Skin of body (tissue), 3 donors: ENCODE measurements at places on chromosomes 13 and 19.

DNA sequence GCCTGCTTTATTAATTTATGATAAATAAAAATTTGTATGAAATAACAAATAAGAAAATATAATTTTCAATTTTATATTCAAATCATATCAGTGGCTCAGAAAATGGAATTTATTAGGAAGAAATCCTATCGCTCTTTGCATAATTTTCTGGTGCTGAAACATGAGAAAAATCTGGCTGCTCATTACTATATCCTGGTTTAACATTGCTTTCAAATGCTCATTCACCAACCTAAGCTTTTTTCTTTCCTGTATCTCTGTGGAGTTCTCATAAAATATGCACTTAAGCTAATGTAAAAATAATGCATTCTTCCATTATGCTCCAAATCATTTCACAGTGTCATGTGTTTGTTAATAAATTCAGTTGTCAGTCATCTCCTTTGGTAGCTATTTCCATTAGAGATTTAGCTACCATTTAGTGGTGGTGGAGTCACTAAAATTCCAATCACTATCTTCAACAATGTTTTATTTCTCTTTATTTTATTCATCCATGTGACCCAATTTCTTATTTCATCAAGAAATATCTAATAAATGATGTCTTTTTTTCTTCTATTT, 498.0 kb downstream of the DCT start:
- DNase-seq = no peak

DNA sequence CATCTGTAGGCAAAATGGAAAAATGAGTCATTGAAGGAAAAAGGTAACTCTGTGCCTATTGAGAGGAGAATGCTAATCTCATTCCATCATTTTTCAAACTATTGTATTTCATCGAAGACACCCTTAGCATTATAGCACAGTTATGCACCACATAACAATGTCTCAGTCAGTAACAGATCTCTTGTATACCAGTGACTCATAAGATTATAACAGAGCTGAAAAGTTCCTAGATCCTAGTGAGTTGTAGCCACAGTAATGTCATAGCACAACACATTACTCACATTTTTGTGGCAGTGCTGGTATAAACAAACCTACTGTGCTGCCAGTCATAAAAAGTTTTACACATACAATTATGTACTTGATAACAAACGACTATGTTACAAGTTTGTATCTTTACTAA, 1077.6 kb downstream of the DIAPH3 start:
- DNase-seq = no peak

DNA sequence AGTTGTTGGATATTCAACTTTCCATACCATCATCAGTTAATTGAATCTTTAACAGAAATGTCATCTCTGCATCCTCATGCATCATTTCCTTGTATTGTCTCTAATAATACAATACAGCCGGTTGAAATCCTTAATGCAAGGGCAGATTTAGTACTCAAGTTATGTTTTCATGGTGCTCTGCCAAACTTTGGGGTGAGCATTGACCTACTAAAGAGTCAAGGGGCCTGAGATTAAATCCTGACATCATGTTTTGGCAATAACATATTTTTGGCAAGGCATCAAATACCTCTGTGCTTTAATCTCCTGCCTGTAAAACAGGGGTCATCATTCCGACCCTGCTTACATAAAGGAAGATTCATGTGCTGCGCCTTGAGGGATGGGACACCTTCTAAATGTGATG, 42.7 kb upstream of the ABCC4 start:
- DNase-seq = no peak

GRCh38 chr13:28505543-28506135, 10.7 kb upstream of the FLT1 start:
- no peak for DNase-seq

- no peak for DNase-seq
Measured at GRCh38 chr13:71727042-71727441, 140.0 kb downstream of the DACH1 start.

DNA sequence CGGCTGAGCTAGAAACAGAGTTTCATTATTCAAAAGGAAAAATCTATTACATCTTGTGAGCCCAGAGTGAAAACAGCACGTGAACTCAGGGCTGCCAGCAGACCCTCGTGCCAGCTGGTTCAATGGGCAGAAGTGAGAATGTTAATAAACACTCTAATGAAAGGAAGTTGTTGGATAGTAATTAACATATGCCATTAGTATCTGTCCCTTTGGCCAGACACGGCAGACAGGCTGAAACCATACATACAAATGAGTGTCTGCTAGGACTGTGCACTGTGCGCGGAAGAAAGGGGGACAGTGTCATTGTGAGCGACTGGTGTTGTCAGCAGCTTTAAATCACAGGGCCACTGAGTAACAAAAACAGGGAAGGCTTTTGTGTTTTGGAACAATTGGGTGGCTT, 121.9 kb upstream of the TSC22D1 start:
- no peak for DNase-seq

DNA sequence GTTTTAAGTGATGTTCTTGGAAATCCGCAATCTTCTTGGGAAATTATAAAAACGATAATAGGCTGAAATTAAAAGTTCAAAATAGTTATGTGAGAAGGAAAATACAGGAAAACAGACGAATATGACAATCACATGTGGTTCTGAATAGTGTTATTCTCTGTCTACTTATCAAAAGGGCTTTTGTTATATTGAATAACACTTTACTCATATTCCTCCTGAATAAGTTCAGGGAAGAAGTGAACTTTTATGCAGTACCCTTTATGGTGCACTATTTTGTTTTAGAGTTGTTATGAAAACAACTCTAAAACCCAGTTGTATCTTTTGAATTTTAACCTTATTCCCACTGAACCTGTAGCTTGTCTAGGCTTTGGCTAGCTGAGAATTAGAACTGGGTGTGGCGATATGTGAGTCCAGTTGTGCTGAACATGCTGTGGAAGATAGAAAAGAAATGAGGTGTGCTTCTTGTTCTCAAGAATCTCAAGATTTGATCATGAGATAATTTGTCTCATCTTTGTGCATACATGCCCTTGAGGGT, 384.4 kb downstream of the LMO7 start:
- no peak for DNase-seq

DNA sequence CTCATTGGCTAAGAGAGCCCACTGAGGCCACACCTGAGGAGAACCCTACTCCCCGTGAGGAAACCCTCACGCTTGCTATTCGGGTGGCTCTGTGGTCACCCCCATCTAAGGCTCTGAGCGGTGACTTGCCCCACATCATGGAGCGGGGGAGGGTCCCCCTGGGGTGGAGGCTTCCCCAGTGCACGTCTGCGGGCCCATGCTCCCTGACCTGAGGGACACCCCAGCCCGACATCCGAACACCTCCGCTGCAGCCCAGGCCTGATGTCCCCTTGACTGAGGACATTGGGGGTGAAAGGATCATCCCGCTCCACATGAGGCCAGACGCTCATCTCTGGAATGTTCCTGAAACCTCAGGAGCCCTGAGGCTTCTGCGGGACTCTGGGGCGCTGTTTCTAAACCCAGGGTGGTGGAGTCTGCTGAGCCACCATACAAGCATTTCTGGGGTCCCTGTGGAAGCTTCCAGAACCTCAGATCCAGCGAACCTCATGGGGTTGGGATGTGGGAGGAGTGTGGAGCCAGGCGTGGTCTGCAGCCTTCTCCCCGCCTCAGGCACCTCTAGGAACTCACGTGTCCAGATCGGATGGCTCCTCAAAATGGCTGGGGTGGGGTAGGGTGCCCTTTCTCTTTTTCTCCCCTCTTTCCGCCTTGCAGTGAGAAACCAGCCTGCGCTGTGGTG, 19.9 kb downstream of the TMED1 start:
- DNase-seq = no peak

- no peak for DNase-seq
Measured at GRCh38 chr19:32677657-32678056, 2.0 kb downstream of the RGS9BP start.

- no peak for DNase-seq
Measured at GRCh38 chr13:49258089-49258796, 10.5 kb downstream of the CDADC1 start.

GRCh38 chr13:37919329-37919880, 49.8 kb upstream of the TRPC4 start:
- DNase-seq = no peak
